ENCODE measurements at places on chromosomes 7 and 10.

GRCh38 chr7:38040831-38041230 lies 120.4 kb downstream of the EPDR1 start:
- DNase-seq, result no peak

DNA sequence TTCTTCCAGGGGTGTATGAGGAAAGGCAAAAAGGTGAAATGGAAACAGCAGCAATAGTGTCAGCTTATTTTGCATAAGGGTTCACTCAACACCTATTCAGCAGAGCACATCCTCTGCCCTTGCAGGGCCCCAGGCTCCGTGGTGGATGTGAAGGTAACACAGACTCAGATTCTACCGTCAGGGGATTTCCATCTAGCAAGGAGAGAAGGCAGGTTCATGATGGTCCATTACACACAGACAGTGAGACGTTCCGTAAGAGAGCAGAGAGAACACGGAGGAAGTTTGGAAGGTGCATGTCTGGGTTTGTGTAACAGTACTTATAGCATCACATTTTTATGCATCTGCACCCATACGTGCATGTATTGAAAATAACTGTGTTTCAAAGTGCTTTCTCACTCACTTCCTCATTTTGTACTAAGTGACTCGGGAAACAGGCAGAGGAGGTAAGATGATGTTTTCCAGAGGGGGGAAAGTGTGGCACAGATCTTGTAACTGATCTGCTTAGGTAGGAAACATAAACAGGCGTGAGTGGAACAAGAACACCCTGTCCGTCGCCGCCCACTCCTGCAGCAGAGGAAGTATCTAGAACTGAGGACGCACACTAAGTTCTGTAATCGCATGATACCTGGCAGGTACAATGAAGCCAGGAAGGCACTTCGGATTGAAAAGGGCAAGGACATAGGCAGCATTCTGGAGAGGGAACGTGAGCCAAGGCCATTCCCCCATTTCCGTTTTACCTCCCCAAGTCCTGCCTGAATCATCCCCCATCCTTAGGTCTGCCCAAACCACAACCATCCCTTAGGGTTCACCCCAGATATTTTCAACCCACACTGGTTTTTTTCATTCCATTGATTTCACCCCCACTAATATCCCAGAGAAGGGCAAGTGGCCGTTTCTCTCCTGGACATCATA lies 1.0 kb upstream of the ENO4 start:
- DNase-seq, result peak; percentile 12

- DNase-seq, result no peak
Observed at GRCh38 chr7:122935620-122936019, 49.4 kb upstream of the CADPS2 start.

- no peak for DNase-seq
Observed at GRCh38 chr10:69459893-69460575, 8.8 kb downstream of the TSPAN15 start.

GRCh38 chr10:78763651-78764395 lies 304.9 kb upstream of the ZMIZ1 start:
- DNase-seq, result peak; percentile 48

- DNase-seq, result peak; percentile 48
Observed at GRCh38 chr10:113104047-113104446, 154.0 kb downstream of the TCF7L2 start.

GRCh38 chr7:106582365-106582764 lies 78.6 kb downstream of the CCDC71L start:
- no peak for DNase-seq

DNA sequence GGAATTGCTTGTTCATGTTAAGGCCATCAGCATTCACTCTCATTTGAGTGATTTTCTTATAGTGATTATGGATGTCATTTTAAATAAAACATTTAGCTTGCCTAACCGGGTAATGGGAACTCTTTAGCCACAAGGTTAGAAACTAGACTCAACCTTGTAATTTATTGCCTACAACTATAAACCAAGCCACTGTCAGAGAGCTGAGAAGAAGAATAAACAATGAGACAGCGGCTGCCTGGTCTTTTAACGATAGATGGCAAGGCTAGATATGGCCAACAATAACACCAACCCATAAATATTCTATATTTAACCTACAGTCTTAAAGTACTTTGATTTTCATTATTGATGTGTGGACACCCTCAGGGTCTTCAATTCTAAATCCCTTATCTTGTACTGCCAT lies 27.8 kb upstream of the INHBA start:
- no peak for DNase-seq

DNA sequence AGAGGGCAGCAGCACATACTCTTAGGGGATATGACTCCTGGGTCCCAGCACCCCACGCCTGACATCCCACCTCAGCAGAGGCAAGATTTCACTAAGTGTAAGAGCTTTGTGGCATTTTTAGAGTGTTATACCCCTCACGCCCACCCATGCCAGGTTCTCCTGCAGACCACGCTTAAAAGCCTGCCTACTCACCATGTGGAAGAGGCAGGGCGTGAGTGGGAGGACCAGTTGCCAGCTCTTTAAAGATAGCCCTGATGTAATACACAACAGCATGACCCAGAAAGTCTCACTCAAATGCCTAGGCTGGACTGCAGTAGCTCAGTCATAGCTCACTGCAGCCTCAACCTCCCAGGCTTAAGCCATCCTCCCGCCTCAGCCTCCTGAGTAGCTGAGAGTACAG lies 44.4 kb upstream of the CELF2 start:
- no peak for DNase-seq

DNA sequence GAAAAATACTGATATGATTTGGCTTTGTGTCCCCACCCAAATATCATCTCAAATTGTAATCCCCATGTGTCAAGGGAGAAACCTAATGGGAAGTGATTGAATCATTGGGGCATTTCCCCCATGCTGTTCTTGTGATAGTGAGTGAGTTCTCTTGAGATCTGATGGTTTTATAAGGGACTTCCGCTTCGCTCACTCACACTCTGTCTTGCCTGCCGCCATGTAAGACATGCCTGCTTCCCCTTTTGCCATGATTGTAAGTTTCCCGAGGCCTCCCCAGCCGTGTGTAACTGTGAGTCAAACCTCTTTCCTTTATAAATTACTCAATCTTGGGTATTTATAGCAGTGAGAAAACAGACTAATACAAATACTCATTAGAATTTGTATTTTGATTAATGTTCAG lies 5.1 kb upstream of the MRPS17 start:
- DNase-seq, result peak; percentile 5

DNA sequence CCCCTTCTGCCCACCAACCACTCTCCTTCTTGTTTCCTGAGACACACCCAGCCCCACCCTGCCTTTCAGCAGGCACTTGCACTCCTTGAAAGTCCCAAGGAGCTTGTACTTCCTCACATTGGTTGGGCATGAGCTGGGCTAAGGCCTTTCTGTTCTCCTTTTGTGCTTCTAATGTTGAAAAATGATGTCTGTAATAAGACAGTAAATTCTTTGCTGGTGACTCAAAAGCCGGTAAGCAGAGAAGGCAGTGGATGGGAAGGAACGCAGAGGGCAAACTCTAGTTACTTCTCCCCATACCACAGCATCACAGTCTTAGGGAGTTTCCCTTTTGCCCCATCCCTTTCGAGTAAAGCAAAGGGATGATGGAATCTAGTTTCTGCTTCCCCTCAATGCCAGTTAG lies 185.6 kb downstream of the PLXNA4 start:
- peak; percentile 87 for DNase-seq

DNA sequence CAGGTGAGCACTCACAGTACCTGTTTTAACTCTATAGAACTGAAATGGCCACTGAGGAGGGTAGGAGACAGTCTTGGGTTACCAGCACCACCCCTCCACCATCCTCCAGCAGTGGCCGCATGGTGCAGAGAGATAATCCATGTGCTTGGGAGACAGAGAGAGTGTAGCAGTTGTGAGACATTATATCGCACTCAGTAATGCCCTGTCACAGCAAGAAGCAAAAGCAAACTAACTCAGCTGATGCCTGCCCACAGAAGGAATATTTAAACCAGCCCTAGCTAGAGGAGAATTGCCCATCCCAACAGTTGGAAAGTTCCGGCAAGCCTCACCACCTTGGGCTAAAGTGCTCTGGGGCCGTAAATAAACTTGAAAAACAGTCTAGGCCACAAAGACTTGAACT lies 58.8 kb upstream of the HBP1 start:
- DNase-seq, result no peak

DNA sequence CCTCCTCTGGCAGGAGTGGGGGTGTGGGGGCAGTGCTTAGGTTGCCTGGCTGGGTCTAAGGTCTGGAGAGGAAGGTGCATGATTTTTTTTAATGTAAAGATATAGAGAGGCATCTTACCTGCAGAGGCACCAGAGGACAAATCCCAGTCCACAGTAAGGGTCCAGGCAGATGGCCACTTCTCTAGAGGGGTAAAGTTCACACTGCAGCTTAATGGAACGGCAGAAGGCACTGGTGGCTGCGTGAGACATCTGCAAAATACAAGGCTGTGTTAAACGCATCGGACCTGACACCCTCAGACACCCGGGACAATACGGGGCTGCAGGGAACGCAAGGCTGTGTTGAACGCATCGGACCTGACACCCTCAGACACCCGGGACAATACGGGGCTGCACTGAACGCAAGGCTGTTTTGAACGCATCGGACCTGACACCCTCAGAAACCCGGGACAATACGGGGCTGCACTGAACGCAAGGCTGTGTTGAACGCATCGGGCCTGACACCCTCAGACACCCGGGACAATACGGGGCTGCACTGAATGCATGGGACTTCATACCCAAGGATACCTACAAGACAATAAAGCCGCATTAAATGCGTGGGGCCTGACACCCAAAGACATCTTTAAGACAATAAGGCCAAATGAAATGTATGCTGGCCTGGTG lies 206.0 kb downstream of the ZMYND11 start:
- no peak for DNase-seq

GRCh38 chr10:4825868-4826791 lies at the start of gene AKR1E2:
Gene AKR1E2, plus strand, starts transcription at chr10:4826207. Its CDS starts 118 bp downstream, at chr10:4826325.
- DNase-seq, result peak; percentile 92

- no peak for DNase-seq
Observed at GRCh38 chr10:68668231-68668630, 52.8 kb upstream of the CCAR1 start.

GRCh38 chr10:3806603-3807002 lies 21.6 kb upstream of the KLF6 start:
- peak; percentile 50 for DNase-seq

- DNase-seq, result no peak
Observed at GRCh38 chr10:60086421-60086820, 180.1 kb upstream of the CCDC6 start.

GRCh38 chr10:14749070-14749809 lies 25.5 kb downstream of the FAM107B start:
- peak; percentile 54 for DNase-seq

GRCh38 chr10:120824881-120825309 lies 26.3 kb upstream of the WDR11 start:
- DNase-seq, result peak; percentile 39

- DNase-seq, result no peak
Observed at GRCh38 chr7:121961089-121961867, 88.3 kb downstream of the PTPRZ1 start.

- no peak for DNase-seq
Observed at GRCh38 chr10:22003964-22004281, 393 bp upstream of the DNAJC1 start.

- no peak for DNase-seq
Observed at GRCh38 chr7:15886626-15887025, 200.1 kb upstream of the MEOX2 start.

- no peak for DNase-seq
Observed at GRCh38 chr10:16643502-16643901, 121.8 kb upstream of the C1QL3 start.

DNA sequence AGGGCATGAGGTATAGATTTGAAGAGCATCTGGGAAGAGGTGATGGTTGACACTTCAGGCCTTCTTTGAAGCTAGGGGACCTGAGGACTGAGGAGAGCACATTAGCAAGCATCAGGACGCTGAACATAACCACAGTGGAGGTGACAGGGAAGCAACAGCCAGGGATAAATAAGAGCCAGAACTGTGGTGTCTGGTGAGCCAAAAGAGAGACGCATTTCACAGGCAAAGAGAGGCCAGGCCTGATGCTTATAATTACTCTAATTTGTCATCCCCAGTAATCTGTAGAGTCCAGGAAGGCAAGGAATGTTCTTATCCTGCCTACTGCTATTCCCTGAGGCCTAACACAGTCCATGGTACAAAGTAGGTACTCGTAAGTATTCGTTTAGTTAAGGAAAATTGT lies 10.4 kb upstream of the FAS start:
- DNase-seq, result no peak

DNA sequence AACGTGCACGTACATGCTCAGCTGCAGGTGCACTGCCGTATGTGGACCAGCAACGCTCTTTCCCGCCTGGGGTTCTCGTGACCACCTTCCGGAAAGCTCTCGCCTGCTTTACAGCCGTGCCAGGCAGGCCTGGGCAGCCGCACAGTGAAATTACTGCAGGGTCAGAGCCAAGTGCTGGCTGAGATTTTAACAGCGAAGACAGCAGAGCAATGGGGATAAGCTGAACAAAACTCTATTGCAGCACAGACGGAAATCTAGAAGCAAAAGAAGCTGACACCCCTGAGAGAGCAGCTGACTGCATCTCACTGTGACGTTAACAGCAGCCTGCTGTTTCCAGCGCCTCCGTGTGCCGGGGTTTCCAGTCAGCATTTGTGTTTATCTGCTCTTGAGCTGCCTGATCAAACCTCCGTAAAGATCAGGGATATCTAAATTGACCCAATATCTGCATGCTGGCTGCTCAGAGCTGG lies 179.0 kb downstream of the DIP2C start:
- DNase-seq, result no peak

- DNase-seq, result no peak
Observed at GRCh38 chr7:81803267-81803666, 33.4 kb upstream of the HGF start.

DNA sequence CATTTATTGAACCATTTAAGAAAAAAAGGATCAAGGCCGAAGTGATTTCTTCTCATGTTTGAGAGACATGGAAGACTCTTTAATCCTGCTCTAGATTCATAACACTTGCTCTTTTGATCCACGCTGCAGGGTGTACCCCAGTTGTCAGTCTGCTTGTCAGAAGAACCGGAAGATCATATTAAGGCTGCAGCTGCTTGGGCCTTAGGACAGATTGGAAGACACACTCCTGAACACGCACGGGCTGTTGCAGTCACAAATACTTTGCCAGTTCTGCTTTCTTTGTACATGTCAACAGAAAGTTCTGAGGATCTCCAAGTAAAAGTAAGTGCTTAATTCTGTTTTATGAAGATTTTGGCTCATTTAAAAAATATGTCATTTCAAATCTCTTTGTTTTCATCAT lies 46.3 kb downstream of the SPAG6 start:
- no peak for DNase-seq

DNA sequence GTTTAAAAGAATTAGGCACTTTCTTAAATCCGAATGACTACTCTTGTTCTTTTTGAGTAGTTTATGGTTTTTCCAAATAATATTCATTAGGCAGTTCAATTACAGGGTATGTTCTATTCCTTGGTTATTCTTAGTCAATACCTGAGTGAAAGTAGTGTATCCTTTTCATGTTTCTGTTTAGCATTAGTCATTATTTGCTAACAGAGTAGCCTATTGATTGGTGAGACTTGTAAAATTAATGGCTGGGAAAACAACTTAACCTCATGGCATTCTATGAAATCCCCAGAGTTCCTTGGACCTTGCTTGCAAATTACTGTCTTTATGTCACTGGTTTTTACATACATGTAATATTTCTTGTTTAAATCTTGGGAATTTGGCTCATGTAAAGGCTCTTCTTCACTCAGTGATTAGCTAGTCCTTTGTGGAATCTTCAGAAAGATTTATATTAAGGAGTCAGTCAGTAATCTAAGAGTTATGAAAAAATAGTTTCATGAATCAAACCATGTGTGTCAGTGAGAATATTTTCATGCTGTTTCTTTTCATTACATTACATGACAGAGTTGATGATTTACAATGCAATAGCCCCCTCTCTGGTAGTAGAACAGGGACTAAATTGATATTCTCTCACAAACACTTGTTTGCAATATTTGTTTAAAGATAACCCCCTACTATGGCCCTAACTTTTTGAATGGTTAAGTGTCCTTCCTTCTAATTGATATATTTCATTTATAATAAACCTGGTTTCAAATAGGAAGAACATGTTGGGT lies 81.5 kb upstream of the LRRTM3 start:
- no peak for DNase-seq

All from suppressor macrophage treated with lipopolysaccharide for 4 hours (primary cell).